Astrocyte (in vitro differentiated cells and primary cell): ENCODE measurements at places on chromosomes 16 and 17.
A peak's percentile ranks its signal among the peaks of the same experiment; 100 is the strongest.

DNA sequence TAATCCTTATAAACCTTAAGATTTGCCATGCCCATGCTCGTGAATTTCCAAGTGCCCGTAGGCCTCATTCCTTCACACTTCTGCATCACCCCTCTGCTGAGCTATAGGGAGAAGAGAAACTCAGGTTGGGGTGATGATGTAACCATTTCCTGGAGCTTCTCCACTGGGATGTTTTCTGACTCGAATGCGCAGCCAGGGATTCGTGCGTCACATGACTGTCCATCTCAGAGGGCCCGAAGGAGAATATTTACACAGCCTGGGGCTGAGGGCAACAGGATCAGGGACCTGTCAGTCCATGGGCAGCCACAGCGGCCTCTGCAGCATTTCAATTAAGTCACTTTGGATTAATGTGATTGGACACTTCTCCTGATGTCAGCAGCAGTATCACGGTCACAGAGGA lies 8.7 kb downstream of the GSG1L2 start:
- DNase-seq = no peak

DNA sequence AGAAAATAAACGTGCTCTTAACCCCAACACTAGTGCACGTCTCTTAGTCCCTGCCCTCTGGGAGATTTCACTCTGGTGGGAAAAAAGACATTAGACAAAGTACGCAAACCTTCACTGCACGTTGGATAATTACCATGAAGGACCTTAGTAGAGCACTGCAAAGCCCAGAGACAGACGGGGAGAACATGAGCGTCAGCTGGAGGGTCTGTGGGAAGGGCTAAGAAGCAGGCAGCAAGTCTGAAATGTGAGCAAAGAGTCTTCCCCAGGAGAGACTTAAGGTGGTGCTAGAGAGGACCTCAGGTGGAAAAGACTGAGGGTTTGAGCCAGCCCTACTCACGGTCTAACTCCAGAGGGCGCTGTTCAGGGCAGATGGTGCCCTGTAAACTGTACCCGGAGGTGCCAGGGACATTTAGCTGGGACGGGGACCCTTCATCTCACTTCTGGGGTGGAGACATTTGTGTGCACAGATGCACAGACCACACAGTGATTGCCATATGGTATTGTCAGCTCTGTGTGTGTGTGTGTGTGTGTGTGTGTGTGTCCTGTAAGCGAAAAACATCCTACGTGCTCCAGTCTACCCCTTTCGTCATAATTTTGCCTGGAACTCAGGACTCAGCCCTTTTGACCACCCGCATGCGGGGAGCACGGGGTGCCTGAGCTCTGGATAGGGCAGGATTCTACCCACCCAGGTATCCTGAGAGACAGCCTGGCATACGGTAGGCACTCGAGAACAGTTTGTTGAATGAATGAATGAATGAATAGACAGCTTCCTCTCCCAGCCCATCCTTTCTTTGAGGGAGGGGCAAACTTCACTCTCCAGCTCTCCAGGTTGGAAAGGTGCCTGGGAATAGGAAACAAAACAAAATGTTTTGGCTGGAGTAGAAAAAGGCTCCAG lies 10.1 kb upstream of the STAC2 start:
- peak; percentile 35 for DNase-seq

GRCh38 chr17:10673312-10673711 lies 16.2 kb upstream of the MYH3 start:
- DNase-seq = no peak

GRCh38 chr17:57552114-57552624 lies 192.9 kb downstream of the CCDC182 start:
- no peak for DNase-seq

- DNase-seq = no peak
Observed at GRCh38 chr16:56583351-56584168, 5.8 kb upstream of the MT3 start.

GRCh38 chr16:31038993-31039392 lies 5.6 kb downstream of the STX4 start:
- no peak for DNase-seq

DNA sequence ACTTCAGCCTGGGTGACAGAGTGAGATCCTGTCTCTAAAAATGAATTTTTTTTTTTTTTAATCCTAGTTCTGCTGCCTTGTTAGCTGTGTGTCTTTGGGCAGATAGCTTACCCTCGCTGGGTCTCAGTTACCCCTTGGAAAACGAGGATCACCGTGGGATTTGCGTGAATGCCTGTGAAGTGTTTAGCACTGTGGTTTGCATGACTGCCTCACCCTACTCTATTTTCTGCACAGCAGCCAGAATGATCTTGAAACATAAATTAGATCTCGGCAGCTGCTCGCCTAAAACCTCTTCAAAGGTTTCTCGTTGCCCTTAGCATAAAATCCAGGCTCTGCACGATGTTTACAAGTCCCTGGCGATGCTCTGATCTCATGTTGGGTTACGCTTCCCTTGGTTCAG lies 71.2 kb upstream of the GRIN2A start:
- no peak for DNase-seq

DNA sequence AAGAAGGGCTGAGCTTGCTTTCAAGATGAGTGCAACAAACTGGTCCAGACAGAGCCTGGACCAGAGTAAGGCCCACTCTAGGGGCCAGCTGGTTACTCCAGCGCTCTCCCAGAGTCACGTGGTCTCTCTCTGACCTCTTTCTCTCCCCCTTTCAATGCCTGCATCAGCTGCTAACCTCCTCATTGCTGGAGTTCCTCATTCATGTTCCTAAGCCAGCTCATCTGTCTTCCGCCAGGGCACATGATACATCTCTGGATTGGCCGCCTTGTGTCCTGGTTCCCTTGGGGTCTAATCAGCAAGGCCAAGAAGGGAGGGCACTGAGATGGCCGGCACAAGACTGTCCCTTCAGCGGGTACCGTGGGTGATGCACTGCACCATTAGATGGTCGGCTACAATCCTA lies 26.9 kb upstream of the ZFP90 start:
- DNase-seq = no peak

DNA sequence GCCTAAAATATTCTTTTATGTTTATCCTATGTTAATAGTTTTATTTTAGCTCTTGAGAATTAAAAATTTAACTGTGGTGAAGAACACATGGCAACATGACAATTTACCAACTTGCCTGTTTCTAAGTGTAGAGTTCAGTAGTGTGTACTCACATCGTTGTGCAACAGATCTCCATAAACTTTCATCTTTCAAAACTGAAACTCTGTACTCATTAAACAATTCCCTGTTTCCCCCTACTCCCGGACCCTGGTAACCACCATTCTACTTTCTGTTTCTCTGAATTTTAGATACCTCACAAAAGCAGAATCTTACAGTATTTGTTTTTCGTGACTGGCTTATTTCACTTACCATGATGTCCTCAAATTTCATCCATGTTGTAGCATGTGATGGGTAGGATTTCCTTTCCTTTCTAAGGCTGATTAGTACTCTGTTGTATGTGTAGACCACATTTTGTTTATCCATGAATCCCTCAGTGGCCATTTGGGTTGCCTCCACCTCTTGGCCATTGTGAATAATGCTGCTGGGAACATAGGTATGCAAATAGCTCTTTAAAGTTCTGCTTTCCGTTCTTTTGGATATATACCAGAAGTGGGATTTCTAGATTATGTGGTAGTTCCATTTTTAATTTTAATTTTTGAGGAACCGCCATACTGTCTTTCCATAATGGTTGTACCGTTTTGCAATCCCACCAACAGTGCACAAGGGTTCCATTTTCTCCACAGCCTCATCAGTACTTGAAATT lies 17.4 kb downstream of the IST1 start:
- no peak for DNase-seq

DNA sequence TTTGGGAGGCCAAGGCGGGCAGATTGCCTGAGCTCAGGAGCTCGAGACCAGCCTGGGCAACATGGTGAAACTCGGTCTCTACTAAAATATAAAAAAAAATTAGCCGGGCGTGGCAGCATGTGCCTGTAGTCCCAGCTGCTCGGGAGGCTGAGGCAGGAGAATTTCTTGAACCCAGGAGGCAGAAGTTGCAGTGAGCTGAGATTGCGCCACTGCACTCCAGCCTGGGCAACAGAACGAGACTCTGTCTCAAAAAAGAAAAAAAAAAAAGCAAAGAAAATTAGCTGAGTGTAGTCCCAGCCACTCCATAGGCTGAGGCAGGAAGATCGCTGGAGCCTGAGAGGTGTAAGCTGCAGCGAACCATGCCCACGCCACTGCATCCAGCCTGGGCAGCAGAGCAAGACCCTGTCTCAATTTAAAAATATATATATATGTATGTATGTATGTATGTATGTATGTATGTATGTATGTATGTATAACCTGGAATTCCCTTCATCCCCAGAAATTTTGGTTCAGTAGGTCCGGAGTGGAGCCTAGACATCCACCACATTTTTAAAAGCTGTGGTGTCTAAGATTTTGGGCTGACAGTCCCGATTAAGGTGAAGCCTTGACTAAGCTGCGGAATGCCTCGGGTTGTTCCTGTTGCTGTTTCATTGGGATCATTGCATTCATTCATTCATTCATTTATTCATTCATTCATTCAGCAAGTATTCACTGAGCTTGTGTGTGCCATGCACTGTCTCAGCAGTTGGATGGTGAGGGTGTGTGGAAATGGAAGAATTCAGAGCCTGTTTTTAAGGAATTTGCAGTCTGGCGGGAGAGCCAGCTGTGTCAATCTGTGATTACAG lies 25.9 kb downstream of the TMEM94 start:
- DNase-seq = no peak

DNA sequence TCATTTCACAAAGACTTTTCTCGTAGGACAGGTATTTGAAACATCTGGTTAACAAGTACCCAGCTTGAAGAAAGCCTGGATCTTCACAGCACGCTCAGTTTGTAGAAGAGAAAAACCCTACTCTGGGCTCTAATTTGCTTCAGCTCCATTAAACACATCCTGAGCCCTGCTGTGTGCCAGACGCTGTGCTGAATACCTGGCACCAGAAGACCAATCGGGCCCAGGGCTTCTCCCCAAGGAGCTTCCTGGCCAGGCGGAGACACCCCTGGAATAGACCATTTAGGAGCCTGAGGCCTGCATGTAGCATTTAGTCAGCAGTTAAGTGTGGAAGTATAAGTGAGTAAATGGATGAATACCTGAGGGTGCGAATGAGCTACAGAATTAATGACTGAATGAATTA lies 8.9 kb upstream of the ABAT start:
- DNase-seq = no peak

GRCh38 chr17:81453712-81454111 lies 58.5 kb downstream of the BAHCC1 start:
- no peak for DNase-seq

GRCh38 chr17:66467766-66468165 lies 165.4 kb downstream of the PRKCA start:
- no peak for DNase-seq

- no peak for DNase-seq
Observed at GRCh38 chr17:12579288-12579687, 86.4 kb upstream of the MYOCD start.

DNA sequence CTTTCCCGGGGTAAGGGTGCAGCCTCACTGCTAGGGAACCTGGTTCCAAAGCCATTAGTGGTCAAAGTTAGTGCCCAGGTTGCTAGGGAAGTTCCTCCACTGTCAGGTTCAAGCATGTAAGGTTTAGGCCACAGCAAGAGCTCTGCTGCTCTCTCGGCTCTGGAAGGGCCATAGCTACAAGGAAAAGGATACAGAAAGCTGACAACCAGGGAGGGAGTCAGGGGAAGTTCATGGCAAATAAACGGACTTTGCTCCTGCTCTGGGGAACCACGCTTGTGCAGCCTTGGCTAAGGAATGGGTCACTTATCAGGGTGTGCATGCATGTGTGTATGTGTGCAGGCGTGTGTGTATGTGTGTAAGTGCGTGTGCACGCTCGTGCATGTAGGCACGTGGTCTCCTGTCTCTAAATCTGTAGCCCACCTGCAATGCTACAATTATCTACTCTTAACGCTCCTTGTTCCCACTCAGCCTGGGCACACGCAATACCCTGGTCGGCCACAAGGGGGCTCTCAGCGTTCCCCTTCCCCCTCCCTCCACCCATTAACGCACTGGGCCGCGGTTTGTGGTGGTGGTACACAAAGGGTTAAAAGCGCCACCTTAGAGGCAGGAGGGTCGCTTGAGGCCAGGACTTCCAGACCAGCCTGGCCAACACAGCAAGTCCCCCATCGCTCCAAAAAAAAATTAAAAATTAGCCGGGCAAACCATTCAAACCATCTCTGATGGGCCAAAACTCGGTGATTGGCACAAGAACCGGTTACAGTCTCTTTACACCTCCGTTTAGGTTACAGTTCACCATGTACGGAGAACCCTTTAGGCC lies 48.4 kb upstream of the KDM8 start:
- peak; percentile 6 for DNase-seq

GRCh38 chr16:84788920-84789391 lies 30.8 kb upstream of the CRISPLD2 start:
- no peak for DNase-seq

- DNase-seq = peak; percentile 54
Observed at GRCh38 chr17:28928061-28928460, 23.3 kb downstream of the PHF12 start.

DNA sequence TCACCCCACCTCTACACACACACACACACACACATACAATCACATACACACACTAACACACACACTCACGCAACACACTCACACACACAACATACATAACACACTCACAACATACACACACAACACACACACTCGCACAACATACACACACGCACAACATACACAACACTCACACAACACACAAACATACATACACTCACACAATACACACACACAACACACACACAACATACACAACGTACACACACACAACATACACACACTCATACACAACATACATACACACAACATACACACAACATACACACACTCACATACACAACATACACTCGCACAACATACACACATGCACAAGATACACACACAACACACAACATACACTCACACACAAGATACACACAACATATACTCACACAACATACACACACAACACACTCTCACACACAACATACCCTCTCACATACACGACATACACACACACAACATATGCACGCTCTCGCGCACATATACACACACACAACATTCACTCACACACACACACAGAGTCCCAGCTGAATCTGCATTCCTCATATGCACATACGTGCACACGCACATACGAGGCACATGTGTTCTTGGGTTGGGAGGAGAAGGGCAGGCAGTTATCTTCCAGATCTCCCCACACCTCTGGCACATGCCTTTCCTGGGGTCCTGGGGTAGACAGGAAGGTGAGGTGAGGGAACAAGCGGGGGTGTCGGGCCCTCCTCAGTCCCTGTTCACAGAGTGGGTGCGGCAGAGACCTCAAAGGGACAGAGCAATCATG lies 1.1 kb downstream of the ASGR2 start:
- no peak for DNase-seq

- DNase-seq = no peak
Observed at GRCh38 chr16:3728424-3729160, 11.3 kb upstream of the TRAP1 start.

DNA sequence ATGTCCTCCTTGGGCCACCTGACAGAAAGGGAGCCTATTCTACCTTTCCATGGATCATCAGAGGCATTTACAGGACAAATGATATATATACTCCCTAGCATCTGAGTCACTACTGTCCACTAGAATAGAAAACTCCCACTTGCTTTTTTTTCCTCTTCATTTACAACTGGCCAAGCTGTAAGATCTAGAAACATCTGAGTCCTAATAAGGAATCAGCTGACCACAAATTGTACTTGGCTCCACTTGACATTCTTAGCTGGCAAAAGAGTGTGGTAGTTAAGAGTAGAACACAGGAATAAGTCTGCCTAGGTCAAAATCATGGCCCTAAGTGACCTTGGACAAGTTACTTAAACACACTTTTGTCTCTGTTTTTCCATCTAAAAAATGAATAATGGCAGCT lies 5.2 kb downstream of the RUSF1 start:
- DNase-seq = peak; percentile 65
